ENCODE measurements at places on chromosomes 16 and 17. TPM values are rescaled to one million over a fixed set of nuclear protein-coding genes. Genes with fewer than 3 reads are reported as not detected.
A peak's percentile ranks its signal among the peaks of the same experiment; 100 is the strongest.

DNA sequence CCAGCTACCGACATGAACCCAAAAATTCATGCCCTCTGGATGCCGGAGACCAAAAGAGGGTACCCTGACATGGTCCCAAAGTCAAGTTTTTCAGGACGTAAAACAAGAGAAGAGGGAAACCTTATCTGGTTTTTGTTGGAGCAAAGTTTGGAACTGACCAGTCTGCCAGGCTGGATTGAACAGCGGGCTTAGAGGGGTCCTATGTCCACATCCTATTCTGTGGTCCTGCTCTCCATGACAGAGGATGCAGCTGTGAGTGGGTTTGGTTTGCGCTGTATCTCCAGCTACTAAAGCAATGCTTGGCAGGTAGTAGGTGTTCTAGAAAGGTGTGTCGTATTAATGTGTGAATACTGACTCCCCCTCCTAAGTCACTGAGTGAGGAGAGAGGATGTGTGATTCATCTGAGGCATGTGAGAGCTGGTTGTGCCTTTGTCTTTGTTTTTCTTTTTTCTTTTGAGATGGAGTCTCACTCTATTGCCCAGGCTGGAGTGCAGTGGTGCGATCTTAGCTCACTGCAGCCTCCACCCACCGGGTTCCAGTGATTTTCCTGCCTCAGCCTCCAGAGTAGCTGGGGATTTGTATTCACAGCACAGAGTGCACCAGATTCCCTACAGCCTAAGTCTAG lies 31.0 kb downstream of the PMM2 start:
- DNase-seq = no peak

DNA sequence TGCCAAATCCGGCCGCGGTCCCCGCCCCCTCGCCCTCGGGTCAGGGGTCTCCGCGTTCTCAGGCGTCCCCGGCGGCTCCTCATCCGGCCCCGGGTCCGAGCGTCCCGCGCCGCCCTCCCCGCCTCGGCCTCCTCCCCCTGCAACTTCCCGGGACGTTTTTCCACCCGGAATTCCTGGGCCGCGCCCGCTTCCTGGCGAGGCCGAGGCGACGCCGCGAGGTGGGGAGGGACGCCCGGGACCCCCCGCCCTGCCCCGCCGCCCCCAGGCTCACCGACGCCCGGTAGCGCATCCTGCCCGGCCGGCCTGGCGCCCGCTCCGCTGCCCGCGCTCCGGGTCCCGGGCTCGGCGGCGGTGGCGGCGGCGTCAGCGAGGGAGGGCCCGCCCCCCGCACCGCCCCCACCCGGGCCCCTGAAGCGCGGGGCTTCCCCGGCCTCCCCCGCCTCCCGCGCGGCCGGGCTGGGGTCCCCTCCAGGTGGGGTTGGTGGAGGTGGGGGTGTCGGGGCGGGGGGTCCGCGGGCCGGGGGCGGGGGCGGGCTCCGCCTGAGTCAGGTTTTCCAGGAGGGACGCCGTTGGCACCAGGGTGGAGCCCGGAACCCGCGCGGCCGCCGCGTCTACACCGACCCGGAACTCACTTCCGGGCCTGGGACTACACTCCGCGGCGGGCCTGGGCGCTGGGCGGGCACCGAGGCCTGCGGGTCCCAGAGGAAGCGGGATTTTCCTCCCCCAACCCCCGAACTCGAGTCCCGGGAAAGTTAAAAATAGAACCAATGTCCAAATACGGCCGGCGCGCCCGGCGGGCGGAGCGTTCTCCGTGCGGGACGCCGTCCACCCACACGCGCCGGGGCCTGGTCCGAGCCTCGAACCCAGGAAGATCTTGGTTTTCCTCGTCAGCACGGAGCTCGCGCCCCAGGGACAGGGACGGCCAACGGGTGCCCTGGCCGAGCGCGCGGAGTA lies 6.8 kb downstream of the MYO1C start:
- DNase-seq = no peak

DNA sequence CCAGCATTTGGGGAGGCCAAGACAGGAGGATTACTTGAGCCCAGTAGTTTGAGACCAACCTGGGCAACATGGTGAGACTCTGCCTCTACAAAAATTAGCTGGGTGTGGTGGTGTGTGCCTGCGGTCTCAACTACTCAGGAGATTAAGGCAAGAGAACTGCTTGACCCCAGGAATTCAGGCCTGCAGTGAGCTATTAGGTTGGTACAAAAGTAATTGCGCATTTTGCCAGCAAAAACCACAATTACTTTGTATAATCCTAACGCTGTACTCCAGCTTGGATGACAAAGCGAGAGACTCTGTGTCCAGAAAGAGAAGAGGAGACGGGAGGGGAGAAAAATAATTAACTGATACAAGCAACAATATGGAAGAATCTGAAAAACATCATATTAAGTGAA lies 32.7 kb downstream of the YWHAE start:
- DNase-seq = no peak

DNA sequence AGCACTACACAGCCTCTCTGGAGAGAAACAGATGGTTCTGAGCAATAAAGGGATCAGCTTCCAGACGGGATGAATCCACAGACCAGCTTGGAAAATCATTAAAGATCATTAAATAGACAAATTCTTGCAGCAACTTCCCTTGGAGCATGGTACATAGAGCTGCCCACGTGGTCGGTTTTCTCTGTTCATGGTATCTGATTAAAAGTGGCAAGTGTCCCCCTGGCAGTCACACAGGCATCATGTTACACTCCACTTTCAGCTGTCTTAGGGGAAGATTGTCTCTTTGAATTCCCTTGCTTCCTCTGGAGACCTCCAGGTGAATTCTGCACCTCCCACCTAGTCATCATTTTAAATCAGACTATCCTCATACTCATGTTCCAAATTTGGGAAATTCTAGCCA lies 92.2 kb upstream of the CACNG3 start:
- DNase-seq = peak; percentile 12

DNA sequence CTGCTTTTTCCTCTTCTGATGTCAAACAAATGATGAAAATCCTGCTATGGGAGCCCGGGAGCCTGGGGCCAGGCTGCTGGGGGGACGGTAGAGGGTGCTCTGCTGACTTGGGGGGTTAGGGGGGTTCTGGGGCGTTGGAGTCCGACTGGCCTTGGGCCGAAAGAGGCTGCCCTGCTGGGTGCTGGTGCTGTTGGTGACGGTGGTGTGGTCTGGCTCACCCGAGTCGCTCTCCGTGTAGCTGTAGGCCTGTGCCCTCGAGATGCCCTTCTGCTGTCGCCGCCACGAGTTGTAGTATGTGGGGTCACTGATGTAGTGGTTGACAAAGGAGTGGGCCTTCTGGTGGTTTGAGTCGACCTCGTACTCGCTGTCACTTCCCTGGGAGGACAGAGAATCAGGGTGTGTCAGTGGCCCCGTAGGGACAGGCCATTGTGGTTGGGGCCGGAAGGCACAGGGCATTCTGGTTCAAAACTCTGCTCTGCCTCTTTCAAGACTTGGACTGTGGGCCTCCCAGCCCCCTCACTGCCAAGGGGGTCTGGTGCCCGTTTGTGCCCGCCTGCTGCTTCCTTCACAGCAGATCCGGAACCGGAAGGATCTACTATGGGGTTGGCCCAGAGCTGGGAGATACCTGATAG lies 26.9 kb upstream of the CDC42EP4 start:
- no peak for DNase-seq

DNA sequence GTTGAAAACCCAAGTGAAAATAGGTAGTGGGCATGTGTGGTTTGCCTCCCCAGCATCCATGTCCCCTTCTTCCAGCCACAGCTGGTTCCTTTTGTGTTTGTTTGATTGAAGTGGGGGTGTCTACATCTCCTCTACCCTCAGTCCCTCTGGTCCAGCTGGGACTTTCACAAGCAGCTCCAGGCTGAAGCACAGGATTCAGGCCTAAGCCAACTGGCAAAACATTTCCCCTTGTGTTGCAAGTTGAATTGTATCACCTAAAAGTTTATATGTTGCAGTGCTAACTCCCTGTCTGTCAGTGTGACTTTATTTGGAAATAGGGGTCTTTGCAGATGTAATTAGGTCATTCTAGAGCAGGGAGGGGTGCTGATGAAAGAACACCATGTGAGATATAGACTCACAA lies 205.9 kb upstream of the ASIC2 start:
- no peak for DNase-seq

GRCh38 chr16:17829811-17830210 lies 359.1 kb upstream of the XYLT1 start:
- DNase-seq = no peak

- no peak for DNase-seq
Observed at GRCh38 chr16:79247386-79247785, 353.2 kb downstream of the MAF start.

- DNase-seq = no peak
Observed at GRCh38 chr17:46795379-46795952, 23.0 kb downstream of the WNT3 start.

- DNase-seq = peak; percentile 53
Observed at GRCh38 chr16:73285436-73286201, 237.7 kb upstream of the ZFHX3 start.

- DNase-seq = peak; percentile 48
Observed at GRCh38 chr17:79294459-79295071, 219.9 kb downstream of the ENGASE start.

MYO1D gene
- polyA plus RNA-seq = 25.0 TPM

SULT1A4 gene
- polyA plus RNA-seq = 35.2 TPM

CCL8 gene
- polyA plus RNA-seq = 0.49 TPM

ZNF213 gene
- polyA plus RNA-seq = 11.0 TPM

OR1F1 gene
- not detected for polyA plus RNA-seq

XAF1 gene
- polyA plus RNA-seq = 32.5 TPM

All from right lung (tissue), 10 donors.